Stimulated activated CD4-positive, alpha-beta T cell treated with anti-CD3 and anti-CD28 coated beads, Interleukin-4, amount 100 ng/mL, for 24 hours (primary cell): ENCODE measurements at places on chromosomes 4 and X.

GRCh38 chrX:153984351-153985178, 12.0 kb downstream of the TMEM187 start:
- DNase-seq = peak; percentile 59

DNA sequence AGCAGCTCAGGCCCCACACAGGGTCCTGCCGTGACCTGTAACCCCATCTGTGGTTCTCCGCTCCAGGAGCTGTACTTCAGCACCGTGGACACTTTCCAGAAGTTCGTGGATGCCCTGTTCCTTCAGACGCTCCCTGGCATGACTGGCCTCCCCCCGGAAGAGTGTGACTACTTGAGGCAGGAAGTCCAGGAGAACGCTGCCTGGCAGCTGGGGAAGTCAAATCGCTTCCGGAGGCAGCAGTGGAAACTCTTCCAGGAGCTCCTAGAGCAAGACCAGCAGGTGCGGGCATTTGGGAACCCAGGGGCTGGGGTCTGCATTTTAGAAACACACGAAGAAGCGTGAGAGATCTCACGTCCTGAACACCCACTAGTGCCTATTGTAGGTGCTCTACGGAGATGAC, 72.5 kb downstream of the EVC start:
- DNase-seq = no peak

DNA sequence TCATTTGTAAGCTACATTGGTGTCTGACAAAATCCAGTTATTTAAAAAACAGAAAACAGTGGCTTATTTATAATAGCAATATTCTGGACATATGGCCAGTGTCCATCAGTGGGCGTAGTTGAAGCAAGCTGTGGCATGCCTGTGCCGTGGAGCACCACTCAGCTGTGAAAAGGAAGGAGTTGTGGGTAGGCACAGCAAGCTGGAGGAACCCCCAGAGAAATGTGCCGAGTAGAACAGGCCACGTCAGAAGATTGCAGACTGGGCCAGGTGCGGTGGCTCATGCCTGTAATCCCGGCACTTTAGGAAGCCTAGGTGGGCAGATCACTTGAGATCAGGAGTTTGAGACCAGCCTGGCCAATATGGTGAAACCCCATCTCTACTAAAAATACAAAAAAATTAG, 102.4 kb downstream of the GPR143 start:
- no peak for DNase-seq

GRCh38 chr4:135269125-135269890, 1067.7 kb upstream of the PABPC4L start:
- no peak for DNase-seq

DNA sequence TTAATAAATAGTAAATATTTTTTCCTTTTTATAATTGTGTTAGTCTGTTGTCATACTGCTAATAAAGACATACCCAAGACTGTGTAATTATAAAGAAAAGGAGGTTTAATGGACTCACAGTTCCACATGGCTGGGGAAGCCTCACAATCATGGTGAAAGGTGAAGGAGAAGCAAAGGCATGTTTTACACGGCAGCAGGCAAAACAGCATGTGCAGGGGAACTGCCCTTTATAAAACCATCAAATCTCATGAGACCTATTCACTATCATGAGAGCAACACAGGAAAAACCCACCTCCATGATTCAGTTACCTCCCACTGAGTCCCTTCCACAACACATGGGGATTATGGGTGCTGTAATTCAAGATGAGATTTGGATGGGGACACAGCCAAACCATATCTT, 45.8 kb upstream of the TMPRSS11B start:
- DNase-seq = no peak

DNA sequence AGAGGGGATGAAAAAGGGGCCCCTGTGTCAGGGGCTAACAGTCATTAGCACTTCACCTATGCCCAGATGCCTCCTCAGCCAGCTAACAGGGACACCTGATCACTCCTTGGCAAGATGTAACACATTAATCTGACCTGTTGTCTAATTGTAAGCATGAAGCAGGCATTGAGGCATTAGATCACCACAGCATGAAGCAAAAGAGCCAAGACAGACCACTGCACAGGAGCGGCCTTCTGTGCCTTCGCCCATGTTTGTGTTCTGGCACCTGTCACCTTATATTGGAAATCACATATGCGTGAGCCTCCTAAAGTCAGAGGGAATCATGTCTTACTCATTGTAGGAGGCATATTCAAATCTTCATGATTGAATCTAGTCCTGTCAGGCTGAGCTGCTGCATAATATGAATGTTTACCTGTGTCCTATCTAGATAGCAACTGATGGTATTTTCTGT, 48.4 kb downstream of the PTTG2 start:
- no peak for DNase-seq

GRCh38 chrX:34768290-34768689, 111.2 kb upstream of the TMEM47 start:
- no peak for DNase-seq

DNA sequence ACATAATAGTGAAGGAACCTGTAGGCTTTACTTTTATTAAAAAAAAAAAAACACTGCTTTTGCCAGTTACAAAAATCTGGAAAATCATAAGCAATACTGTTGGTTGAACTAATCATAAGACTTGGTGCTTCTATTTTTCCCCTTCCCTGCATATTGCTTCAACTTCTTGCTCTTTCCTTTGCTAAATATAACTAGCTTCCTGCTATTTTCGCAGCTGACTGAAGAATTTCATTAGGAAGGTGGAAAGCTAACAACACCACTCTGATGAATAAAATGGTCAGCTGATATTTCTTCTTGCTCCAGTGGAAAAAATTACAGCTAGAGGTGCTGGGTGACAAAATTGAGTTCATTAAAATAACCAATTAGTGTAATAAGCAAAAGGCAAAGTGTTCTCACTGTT, 39.3 kb downstream of the MEPE start:
- DNase-seq = no peak

DNA sequence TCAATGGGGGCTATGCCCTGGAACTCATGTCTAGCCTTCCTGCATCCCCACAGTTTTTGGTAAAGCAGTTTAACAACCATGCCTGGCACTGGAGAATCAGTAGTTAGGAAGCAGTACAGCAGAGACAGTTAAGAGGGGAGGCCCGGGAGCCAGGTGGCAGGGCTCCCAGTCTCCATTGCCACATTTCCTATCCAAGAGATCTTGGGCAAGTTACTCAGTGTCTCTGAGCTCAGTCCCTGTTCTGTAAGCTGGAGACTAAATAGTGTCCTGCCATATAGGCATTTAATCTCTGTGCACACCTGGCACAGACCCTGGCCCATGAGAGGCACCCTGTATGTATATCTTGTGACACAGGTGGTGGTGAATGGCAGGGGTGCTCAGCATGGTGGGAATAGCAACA, 156.1 kb upstream of the EOLA2 start:
- no peak for DNase-seq

- no peak for DNase-seq
Observed at GRCh38 chr4:138200236-138200590, 41.9 kb downstream of the SLC7A11 start.
